Aortic smooth muscle cell (primary cell): ENCODE measurements at places on chromosomes 7 and 10. TPM values are rescaled to one million over a fixed set of nuclear protein-coding genes. Genes with fewer than 3 reads are reported as not detected.

IL15RA gene
- total RNA-seq = 5.7 and 7.3 TPM in 2 replicates

FOXK1 gene
- 18.5 and 20.0 TPM in 2 replicates for total RNA-seq

MKI67 gene
- 12.4 and 15.7 TPM in 2 replicates for total RNA-seq

OPN4 gene
- total RNA-seq = not detected in 2 replicates

PPP3CB gene
- 22.9 and 32.0 TPM in 2 replicates for total RNA-seq

MYOZ1 gene
- total RNA-seq = 0.06 TPM in 1 of 2 replicates, not detected in the other

GTPBP10 gene
- total RNA-seq = 10.0 and 14.4 TPM in 2 replicates

HPSE2 gene
- total RNA-seq = not detected in 2 replicates

CPA2 gene
- total RNA-seq = not detected in 2 replicates

WNT8B gene
- not detected in 2 replicates for total RNA-seq
